ENCODE measurements at places on chromosomes 6 and 20. TPM values are rescaled to one million over a fixed set of nuclear protein-coding genes. Genes with fewer than 3 reads are reported as not detected.

GRCh38 chr20:57749869-57750268 lies 40.1 kb upstream of the PMEPA1 start:
- H3K4me3 ChIP-seq, result no peak overlapping the region
- H3K4me1 ChIP-seq, result peaks cover 10% of the 10 kb centered on the region
- DNase-seq, result no peak
- H3K36me3 ChIP-seq, result no peaks in the 10 kb centered on the region

- DNase-seq, result no peak
- no peaks in the 10 kb centered on the region for H3K4me1 ChIP-seq
These were observed 108.5 kb upstream of the FLRT3 start for GRCh38 chr20:14445902-14446301.

GRCh38 chr20:33359399-33360261 lies 41.7 kb downstream of the CDK5RAP1 start:
- no peak for DNase-seq
- H3K4me3 ChIP-seq, result no peak overlapping the region
- peaks cover 45% of the 10 kb centered on the region for H3K36me3 ChIP-seq
- no peaks in the 10 kb centered on the region for H3K4me1 ChIP-seq

DNA sequence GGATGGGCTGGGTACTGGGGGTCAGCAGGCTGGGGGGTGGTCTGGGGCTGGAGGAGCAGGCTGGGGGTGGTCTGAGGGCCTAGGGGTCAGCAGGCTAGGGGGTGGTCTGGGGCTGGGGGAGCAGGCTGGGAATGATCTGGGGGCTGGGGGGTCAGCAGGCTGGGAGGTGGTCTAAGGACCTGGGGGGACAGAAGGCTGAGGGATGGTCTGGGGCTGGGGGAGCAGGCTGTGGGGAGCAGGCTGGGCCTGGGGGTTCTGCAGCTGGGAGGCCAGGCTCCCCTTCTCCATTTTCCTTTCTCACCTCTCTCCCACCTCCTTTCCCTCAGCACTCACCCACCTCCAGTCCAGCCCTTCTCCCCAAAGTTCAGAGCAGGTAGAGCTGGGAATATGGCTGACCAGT lies 114.2 kb downstream of the PSMB1 start:
- no peaks in the 10 kb centered on the region for H3K36me3 ChIP-seq
- no peaks in the 10 kb centered on the region for H3K27me3 ChIP-seq
- no peak overlapping the region for H3K27ac ChIP-seq
- H3K4me3 ChIP-seq, result no peak overlapping the region
- no peaks in the 10 kb centered on the region for H3K4me1 ChIP-seq

DNA sequence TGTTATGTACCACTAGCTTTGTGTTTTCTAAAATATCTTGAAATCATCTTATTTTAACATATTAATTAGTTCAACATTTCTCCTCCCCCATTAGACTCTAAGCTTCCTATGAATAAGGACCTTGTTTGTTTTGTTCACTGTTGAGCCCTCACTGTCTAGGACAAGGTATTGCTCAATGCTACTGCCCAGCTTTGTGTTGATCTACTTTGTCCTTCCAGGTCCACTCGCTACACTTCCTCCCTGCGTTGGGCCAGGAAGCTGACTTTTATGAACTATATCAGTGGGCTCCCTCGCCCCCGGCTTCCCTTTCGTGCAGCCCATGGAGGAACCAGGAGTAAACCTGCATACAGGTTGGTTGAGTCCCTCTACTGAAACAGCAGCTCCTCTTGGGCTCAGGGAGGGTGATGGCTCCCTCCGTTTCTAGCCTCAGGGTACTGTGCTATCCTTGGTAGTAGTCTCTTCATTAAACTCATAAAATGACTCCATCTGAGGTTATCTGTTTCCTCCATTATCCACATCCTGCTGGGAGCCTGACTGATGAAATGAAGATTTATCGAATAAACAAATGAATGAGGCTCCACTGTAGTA lies 272.5 kb downstream of the CLIC5 start:
- no peaks in the 10 kb centered on the region for H3K4me1 ChIP-seq
- no peaks in the 10 kb centered on the region for H3K27me3 ChIP-seq
- no peaks in the 10 kb centered on the region for H3K36me3 ChIP-seq
- no peak overlapping the region for H3K4me3 ChIP-seq
- H3K27ac ChIP-seq, result no peak overlapping the region

GRCh38 chr6:4506223-4506622 lies 270.0 kb upstream of the CDYL start:
- H3K27me3 ChIP-seq, result no peaks in the 10 kb centered on the region
- no peak for DNase-seq
- no peak overlapping the region for H3K4me3 ChIP-seq
- H3K4me1 ChIP-seq, result no peaks in the 10 kb centered on the region
- H3K36me3 ChIP-seq, result no peaks in the 10 kb centered on the region
- no peak overlapping the region for H3K27ac ChIP-seq

DNA sequence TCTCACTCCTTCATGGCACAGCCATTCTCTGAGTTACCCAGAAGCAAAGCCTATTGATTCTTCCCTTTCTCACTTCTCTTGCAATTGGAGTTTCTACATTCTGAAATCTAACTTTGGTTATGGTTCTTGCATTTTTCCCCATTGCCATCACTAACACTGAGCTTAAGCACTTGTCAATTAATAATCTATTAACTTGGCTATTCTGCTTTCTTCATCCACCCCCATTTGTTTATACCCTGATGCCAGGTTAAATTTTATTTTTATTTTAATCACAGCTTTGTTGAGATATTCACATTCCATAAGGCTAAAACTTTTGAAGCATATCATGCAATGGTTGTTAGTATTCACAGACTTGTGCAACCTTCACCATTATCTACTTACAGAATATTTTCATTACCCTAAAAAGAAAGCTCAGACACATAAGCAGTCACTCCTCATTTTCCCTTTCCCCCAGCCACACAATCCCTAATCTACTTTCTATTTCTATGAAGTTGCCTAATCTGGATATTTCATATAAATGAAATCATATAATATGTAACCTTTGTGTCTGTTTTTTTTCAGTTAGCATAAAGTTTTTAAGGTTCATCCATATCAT lies 222.3 kb downstream of the UBE3D start:
- H3K27me3 ChIP-seq, result no peaks in the 10 kb centered on the region
- H3K36me3 ChIP-seq, result no peaks in the 10 kb centered on the region
- H3K27ac ChIP-seq, result no peak overlapping the region
- H3K4me3 ChIP-seq, result no peak overlapping the region
- DNase-seq, result no peak

SIRPA gene
- 7.3 TPM for total RNA-seq

TRIM15 gene
- not detected for total RNA-seq
